SHP77 (cell line): ENCODE measurements at places on chromosomes 4 and X.

- DNase-seq: no peak
These were observed 46.8 kb downstream of the EPHA5 start for GRCh38 chr4:65623506-65623905.

- DNase-seq: no peak
These were observed 44.3 kb upstream of the UGDH start for GRCh38 chr4:39571504-39571903.

DNA sequence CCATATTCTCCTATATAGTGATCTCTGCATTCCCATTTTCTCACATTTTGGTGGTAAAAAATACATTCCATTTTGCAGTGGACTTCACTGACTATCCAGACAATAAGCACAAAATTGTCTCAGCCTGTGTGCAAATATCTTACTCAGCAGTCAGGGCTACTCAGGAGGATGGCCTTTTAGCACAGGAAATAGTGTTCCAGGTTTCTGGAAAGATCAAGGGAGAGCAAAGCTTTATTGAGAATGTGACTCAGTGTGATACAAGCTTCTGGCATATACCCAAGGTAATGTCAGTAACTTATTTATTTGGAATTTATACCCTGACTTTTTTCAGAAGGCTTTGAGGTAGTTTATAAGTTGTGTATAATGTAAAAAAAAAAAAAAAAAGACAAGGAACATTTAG, 233.4 kb downstream of the TEX13A start:
- no peak for DNase-seq

GRCh38 chrX:136954930-136955329, 74.4 kb upstream of the RBMX start:
- no peak for DNase-seq

DNA sequence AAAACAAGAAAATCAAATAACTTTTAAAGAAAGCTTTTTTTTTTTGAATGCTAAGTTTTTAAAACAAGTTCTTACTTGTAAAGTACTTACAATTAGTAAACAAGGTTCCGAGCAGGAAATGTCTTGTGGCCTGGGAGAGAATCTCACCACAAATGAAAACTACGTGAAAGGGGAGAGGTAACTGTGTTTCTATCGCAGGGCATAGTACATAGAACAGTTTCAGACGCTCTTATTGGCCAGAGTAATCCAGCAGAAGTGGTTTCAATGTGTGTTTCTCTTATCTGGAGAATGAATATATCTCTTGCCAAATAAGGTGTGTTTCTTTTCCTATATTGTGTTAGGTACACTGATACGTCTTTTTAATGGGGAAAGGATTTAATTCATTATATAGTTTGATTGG, at the start of gene PLAC8:
TSS of gene PLAC8 (minus strand) at position 154 of the 400 bp plus-strand sequence. CDS start 6,808 bp downstream, outside the sequence.
- no peak for DNase-seq

DNA sequence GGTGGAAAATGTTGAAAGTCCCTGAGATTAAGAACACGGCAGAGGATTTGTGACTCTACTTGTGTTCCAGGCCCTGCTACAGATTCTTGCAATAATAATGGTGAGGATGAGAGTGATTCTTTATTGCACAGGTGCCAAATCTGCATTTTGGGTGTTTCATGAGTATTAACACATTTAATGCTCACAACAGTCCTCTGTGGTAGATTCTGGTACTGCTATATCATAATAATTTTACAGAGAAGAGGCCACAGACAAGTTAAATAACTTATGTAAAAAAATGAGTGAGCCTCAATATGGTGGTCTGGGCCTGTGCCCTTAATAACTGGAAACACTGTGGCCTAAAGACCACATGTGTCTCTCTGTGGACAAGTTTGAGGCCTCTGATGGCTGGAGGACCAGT, 124.3 kb downstream of the C4orf33 start:
- no peak for DNase-seq

GRCh38 chrX:103404231-103405008, 28.1 kb downstream of the BEX3 start:
- peak; percentile 68 for DNase-seq

GRCh38 chr4:135123632-135124031, 922.0 kb upstream of the PABPC4L start:
- DNase-seq: no peak
